ENCODE measurements at places on chromosomes 16 and 17.

DNA sequence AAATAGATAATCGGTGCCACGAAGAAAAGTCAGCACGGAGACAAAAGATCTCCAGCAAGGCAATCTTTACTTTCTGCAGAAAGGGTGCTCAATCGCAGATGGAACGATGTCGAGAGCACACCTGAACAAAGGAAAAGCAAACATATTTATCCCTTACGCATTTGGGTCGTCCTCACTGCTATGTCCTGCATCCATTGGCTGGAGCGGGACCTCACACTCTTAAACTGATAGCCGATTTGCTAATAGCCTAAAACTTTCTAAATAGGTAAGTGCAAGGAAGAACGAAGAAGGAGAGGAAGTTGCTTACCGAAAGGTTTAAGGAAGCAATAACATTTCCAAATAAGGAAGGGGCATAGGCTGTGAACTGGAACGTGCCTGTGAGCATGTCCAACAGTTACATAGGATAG lies 1.2 kb upstream of the AKAP10 start:
- DNase-seq, result no peak

DNA sequence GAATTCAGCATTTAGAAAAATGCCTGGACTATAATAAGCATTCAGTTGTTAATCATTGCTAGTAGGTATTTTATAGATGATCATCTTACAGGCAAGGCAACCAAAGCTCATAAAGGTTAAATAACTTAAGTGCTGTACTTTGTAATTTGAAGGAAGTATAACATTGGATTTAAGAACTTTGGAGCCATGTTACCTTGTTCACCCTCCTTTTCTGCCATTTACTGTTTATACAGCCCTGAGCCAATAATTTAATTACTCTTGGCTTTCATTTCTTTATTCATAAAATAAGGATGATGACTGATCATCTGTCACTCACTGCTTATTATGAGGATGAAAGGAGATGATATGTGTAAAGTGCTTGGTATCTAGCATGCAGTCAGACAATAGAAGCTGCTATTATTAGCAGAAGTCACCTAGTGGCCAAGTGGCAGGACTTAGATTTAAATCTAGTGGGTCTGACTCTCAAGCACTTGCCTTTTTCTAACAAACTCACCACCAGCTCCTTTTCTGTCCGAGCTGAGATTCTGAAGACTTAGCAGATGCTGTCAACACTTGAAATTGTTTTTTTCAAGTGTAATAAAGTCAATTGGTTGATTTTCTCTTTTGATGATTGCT lies 18.3 kb upstream of the DDX52 start:
- DNase-seq, result no peak

- no peak for DNase-seq
Observed at GRCh38 chr16:82625066-82625968, 1.5 kb upstream of the CDH13 start.

GRCh38 chr16:67277999-67278772 lies 1.1 kb upstream of the PLEKHG4 start:
- peak; percentile 38 for DNase-seq

GRCh38 chr17:49734515-49735490 lies 27.0 kb upstream of the SLC35B1 start:
- DNase-seq, result no peak

DNA sequence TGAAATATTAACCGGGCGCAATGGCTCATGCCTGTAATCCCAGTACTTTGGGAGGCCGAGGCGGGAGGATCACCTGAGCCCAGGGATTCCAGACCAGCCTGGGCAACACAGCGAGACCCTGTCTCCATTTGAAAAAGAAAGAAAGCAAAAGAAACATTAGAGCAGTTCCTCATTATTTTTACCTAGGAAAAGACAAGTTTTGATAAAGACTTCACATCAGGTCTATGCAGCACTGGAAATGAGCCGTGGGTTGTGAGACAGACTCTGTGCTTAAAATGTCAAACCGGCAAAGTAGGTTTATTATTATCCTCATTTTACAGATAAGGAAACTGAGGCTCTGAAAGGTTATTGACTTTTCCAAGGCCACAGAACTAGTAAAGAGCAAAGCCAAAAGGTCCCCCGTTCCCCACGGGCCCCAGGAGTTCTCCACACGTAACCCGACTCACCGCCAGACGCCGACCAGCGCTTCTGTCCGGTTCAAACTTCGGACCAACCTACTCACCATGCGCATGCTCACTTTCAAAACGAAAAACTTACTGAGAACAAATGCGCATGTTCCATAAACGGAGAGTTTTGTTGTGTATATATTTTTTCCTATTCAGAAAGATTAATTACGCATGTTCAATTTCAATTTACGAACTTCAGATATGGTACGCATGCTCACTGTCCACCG lies 356 bp downstream of the TUBD1 start:
- no peak for DNase-seq

DNA sequence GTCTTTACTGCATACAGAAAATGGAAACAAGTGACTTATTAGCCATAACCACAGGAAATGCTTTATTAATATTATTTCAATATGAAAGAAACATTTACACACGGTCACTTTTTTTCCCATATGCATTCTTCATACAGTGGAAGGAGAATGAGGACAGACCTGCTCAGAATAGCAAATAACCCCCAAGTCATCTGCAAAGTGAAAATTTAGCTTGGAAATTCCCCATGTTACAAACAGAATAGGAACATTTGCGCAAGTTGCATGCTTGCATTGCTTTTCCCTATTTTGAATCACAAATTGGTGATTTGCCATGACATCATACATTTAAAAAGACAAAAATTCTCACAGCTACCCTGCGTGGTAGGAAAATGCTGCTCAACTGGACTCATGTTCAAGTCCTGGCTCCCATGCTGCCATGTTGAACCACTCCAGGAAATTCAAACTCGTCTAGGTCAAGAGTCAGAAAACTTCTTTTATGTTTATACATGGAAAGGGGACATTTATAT lies 102.0 kb downstream of the GP2 start:
- no peak for DNase-seq

DNA sequence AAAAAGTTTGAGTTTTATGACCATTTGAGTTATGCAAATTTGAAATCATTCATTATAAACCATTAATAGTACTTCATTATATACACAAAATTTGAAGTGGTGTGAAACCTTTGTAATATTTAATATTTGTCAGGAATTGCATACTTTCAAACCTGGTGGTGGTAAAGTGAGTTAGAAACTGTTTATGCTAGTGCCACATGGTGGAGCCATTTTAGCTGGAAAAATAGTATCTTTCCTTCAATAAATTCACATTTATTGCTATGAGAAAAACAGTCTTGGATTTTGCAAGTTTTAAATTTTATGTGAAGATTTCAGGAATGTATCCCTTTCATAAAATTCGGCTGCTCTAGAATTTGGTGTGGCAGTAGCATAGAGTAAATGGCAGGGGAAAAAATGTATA lies 7.3 kb upstream of the BLMH start:
- no peak for DNase-seq

DNA sequence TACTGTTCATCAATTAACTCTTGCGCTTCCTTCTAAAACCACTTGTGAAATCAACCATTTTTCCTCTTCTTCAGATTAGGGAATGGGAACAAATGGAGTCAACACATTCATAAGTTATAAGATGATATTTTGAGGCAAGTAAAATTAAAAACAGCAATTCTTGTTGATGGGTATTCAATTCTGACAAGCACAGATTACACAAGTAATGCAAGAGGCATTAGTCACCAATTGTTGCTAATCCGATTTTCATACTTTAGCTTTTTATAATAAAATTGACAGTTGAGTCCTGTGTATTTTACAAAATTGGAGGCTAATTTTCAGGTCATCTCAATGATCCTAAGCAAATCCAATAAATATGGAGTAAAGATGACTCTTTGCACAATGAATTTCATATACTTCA lies 918.4 kb upstream of the SOX9 start:
- DNase-seq, result no peak

DNA sequence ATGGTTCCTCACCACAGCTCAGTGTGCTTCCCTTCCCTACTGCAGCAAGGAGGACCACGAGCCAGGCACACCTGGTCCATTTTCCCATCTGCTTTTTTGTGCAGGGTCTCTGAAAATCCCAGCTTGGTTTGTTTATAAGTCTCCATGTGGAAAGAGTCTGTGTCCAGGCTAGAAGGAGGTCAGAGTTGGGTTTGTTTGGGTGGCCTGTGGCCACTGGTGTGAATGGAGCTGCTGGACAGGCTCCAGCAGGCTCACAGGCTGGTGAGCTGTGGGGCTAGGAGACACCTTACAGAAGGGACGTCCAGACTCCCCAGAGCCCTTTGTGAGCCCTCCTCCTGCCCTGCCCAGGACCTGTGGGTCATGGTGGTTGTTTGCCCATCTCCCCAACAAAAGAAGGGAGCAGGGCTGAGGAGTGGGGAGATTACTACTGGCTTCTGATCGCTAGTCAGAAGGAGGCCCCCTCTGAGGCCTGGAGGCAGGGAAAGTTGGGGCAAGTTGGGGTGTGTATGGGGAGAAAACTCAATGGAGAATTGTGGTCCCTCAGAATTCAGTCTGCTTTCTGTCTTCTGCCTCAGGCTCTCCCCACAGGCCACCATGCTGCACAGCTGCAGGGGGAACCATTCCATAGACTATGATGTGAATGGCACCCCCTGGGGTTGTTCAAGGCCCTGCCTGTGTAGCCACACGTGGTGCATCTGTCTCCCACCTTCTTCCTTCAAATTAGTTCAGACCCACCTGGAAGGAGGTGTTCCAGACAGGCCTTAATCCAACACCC lies 4.1 kb downstream of the RARA start:
- no peak for DNase-seq

- DNase-seq, result no peak
Observed at GRCh38 chr17:63414222-63414621, 31.9 kb downstream of the CYB561 start.

DNA sequence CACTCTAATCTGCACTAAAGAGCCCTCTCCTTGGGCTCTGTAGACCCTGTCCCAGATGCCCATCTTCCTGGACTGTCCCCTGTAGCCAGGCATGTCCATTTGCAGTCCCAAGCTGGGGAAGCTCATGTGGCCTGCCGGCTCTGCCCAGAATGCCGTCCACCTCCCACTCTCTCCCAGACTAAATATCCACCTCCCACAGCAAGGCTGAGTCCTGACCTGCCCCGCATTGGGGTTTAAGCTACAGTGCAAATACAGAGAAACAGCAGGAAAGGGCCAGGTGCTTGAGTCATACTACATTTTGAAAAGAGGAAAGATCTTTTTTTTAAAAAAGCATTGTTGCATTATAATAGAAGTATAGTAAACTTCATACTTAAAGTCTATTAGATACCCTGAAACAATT lies 3.0 kb downstream of the ST6GALNAC2 start:
- no peak for DNase-seq

DNA sequence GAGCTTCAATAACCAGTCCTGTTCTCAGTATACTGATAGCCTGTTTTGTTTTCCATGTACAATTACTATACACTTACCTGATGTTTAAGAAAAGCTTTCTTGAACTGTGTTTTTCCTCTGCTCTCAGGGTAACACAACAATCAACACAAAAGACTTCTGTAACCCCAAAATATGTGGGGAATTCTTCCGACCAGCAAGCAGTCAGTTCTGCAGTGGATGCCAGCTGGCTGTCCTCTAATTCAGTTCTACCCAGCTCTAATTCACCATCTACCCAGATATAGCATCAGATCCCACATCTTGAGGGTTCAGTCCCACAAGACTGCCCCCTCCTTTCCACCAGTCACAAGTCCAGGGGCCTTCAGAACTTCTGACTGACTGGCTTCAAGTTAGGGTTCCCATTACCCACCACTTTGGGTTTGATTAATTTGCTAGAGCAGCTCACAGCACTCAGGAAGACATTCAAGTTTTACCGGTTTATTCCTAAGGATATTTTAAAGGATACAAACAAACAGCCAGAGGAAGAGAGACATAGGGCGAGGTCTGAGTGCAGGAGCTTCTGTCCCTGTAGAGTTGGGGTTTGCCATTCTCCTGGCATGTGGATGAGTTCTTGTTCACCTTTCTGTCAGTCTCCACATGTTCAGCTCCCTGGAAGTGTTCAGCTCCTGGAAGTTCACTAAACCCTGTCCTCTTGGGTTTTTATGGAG lies 178.2 kb downstream of the CHD9 start:
- DNase-seq, result no peak

GRCh38 chr16:1257561-1258224 lies 1.8 kb downstream of the TPSD1 start:
- DNase-seq, result no peak
